ENCODE measurements at places on chromosomes 12 and 14.

GRCh38 chr12:90589956-90590355 lies 365.0 kb downstream of the CCER1 start:
- no peak for DNase-seq

DNA sequence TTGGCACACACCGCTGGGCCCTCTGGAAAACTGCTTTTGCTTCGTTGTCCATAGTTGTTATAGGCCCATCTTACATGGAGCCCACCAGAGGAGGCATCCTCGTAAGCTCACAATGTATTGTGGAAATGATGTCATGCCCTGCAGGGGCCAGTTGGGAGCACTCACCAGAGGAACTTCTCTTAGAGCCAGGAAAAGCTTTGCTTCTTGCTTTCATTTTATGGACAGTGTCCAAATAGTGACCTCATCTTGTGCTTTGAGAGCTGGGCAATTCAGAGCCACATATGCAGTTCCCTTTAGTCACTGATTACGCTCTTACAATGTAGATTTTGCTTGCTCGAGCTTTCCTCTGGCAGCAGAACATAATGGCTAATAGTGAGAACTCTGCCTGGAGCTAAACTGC lies 275.6 kb downstream of the AACS start:
- no peak for DNase-seq

DNA sequence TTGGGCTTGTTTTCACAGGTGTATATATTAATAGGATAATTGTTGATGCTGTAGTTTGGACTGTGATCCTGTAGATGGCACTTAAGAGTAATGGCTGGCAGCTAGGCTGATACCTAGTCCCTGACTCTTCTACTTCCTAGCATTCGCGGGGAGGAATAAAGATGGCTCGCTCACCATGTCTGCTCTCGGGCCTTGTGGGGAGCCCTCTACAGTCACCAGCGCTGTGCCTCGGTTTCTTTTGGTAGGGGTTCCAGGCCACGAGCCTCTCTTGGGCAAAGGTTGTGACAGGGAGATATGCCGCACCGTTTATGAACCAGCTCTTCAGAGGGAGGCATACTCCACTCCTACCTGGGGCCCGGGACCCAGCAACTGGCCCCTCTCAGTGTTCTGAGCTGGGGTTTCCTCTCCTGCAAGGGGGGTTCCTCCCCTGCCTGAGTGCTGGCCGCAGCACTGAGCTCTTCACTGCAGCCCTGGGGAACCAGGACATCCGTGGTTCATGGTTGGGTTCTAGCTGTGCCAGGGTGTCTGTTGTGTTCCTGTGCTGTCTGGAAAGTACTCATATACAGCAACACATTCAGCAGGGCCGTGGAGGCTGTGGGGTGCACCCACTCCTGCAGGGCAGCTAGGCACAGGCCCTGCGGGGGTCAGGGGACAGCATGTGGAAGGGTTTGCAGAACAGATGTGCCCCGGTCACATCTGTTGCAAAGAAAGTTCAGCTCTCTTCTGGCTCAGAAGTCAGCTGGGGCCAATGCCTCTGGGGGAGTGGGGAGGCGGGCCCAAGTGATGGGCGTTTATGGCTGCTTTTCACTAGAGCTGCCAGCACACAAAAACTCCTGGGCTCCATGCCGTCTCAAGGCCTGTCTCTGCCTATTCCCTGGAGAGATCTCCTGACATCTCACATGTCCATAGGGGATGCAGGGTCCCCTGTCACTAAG lies 147.9 kb downstream of the PPFIA2 start:
- DNase-seq: no peak

DNA sequence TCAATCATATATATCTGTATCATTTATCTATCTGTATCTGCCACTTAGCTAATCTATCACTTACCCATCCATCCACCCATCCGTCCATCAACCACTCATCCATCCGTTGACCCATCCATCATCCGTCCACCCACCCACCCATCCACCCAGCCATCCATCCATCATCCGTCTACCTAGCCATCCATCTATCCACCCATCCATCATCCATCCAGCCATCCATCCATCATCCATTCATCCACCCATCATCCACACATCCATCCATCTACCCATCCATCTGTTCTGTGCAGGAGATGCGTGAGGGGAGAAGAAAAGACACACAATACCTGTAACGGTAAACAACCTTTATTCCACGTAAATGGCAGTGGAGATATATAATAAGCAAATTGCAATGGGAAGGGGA lies 20.2 kb downstream of the NOC4L start:
- no peak for DNase-seq

- no peak for DNase-seq
Measured at GRCh38 chr12:75556311-75556899, 45.0 kb upstream of the KRR1 start.

GRCh38 chr12:108477055-108477880 lies 37.8 kb upstream of the FICD start:
- no peak for DNase-seq

DNA sequence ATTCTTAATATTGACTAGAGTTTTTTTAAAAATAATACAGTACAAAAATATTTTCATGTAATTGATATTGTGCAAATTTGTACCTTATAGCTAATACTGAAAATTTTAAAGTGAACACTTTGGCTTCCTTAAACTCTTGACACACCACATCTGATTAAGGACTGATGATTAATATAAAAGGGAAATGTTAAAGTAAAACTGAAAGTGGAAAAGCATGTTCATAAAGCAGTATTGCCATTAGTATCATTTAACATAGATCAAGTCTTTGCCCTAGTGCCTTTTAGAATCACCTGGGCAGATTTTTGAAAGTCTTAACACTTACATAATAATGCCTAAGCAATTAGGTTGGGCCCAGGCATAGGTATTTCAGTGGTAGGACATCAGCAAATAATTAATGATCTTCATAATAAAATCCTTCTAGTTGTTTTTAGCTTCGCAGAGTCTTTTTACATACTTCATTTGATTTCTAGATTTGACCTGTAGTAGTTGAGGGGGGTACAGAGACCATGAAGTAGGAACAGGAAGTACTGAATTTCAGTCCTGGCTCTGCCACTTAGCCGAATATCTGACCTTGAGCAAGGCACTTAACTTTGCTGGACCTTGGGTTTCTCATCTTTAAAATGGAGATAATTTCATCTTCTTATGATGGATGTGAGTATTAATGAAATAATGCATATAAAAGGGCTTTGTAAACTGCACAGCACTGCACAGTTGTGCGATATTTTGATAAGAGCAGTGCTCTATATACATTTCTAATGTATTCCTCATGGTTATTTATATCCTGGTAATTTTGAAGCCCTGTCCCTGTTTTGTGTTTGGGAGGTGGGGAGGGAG lies 43.7 kb downstream of the MARK3 start:
- no peak for DNase-seq

- no peak for DNase-seq
Measured at GRCh38 chr12:88448337-88448915, 131.8 kb downstream of the KITLG start.

DNA sequence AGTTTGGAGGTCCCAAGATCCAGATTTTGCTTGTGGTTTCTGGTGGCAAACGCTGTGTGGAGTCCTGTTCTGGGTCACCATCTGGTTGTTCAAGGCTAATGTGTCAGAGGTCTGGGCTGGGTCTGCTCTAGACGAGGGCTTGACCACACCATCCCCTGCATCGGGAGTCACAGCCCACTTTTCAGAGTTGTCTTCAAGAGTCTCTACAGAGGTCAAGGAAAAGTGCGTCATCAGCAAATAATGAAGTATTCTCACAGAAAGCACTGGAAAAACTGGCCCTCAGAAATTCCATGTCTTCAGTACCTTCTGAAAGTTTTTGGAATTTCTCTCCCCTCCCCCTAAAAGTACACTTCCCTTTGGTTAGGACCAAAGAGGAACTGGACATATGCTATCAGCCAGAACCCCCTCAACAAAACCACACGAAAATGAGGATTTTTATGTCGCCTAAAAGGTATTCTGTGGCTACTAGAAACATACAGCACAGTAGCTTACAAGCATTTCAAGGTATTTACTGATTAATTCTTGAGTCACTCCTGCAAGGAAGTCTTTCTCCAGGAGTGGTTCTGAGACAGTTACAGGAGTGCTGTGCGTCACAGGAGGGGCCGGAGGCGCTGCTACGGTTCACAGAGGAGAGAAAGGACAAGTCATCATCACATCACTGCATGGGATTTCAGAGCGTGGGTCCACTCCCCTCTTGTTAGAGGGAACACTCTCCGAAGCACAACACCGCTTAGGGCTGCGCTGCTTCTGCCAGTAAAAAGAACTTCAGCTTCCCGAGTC lies 35.4 kb downstream of the RAD52 start:
- peak; percentile 70 for DNase-seq

GRCh38 chr12:71888521-71888920 lies 49.0 kb downstream of the TBC1D15 start:
- no peak for DNase-seq

DNA sequence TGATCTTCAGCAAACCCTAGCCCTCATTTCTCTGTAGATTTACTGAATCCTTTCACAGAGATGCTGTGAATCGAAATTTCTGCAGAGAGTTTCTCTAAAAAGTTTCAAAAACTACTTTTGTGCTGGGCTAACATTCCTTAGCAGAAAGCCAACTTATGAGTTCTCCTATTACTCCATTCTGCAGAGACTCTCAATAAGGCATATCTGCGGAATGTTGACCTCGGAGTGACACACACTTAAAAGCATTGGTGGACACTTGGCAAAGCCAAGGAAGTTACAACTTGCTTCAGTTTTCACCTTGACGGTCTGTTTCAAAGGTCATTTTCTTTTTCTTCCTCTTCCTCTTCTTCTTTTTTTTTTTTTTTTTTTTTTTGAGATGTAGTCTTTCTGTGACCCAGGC lies 75.8 kb downstream of the WIF1 start:
- DNase-seq: no peak

DNA sequence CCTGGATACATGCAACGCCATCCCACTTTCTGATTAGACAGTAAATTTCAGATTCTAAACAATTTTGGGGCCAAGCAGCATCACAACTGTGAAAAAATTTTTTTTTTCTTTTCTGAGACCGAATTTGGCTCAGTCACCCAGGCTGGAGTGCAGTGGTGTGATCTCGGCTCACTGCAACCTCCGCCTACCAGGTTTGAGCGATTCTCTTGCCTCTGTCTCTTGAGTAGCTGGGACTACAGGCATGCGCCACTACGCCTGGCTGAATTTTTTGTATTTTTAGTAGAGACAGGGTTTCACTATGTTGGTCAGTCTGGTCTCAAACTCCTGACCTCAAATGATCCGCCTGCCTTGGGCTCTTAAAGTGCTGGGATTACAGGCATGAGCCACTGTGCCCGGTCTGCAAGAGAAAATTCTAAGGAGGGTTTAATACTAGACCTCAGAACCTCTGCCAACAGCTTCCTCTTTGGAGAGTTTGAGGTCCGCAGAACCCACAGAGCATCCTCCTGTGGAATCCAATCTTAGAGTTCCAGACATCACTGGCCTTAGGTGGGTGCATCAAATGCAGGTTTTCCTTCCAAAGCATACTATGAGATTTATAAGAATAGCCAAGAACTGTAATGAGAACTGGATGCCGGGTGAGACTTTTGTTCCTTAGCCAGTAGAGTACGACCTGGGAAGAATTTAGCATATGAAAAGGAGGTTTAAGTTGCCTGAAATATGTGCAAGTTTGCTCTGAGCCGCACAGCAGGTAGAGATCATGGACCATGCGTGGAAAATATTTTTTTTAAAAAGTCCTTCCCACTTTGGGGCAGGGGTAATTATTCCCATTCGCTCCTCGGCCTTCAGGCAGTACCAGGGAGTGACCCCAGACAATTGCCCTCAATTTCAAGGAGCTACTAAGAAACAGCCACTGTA lies 7.8 kb upstream of the PHC1 start:
- no peak for DNase-seq

DNA sequence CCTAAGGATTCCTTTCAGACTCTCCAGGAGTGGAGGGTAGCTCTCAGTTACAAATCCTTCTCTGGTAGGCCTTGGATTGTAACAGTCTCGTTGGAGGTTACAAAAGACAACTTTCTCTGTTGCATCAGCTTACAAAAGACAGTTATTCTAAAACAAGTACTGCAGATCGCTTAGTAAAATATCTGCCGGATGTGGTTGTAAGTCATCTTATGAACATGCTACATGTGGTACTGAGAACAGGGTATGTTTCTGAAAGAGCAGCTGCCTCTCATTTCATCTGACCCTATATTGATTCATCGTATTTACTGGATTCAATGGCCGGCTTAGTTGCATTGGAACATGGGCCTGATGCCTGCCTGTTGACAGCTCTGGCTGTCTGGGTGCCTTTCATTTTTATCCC lies 157.4 kb downstream of the PTCSC3 start:
- DNase-seq: no peak

GRCh38 chr14:55103971-55104954 lies 24.8 kb upstream of the LGALS3 start:
- DNase-seq: no peak

DNA sequence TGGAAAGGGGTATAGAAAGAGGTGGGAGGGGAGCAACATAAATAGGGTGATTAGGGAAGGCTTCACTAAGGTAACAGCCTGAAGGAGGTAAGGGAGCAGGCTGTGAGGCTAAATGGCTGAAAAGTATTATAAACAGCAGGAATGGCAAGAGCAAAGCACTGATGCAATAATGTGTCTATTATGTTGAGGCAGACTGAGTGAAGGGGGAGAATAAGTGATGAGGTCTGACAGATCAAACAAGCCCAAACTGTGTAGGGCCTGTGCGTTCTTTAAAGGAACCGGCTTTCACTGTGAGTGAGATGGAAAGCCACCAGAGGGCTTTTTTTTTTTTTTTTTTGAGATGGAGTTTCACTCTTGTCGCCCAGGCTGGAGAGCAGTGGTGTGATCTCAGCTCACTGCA lies 6.7 kb upstream of the VCPKMT start:
- DNase-seq: no peak

- no peak for DNase-seq
Measured at GRCh38 chr12:122725452-122726079, 5.1 kb downstream of the HCAR1 start.

- DNase-seq: no peak
Measured at GRCh38 chr12:22262309-22262708, 72.2 kb downstream of the ST8SIA1 start.

GRCh38 chr12:100359248-100359647 lies 2.4 kb downstream of the SLC17A8 start:
- DNase-seq: no peak

GRCh38 chr12:49089821-49090773 lies 4.5 kb downstream of the DHH start:
- peak; percentile 15 for DNase-seq

- DNase-seq: no peak
Measured at GRCh38 chr14:69812711-69813110, 15.7 kb upstream of the SLC10A1 start.

DNA sequence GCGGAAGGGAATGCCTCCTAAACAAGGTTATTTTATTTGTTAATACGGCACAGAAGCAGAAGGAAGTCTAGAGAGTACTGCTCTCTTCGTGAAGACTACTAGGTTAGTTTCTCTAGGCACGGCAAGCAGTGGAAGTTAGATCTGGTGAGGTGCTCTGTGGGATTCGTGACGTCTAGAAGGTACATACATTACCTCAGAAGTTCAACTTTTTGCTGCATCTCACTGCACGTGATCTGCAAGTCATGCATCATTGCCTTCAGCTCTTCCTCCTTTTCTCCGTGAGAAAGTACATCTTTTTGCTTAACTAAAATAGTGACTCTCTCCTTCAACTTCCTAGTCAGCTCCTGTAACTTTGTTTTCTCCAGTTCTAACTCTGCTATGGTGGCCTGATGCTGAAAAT lies 74.7 kb downstream of the NIN start:
- DNase-seq: no peak
